ENCODE measurements at places on chromosomes 5 and 9.
A peak's percentile ranks its signal among the peaks of the same experiment; 100 is the strongest.

- DNase-seq: no peak
These were observed 1045.8 kb upstream of the DMAC1 start for GRCh38 chr9:8845376-8845775.

DNA sequence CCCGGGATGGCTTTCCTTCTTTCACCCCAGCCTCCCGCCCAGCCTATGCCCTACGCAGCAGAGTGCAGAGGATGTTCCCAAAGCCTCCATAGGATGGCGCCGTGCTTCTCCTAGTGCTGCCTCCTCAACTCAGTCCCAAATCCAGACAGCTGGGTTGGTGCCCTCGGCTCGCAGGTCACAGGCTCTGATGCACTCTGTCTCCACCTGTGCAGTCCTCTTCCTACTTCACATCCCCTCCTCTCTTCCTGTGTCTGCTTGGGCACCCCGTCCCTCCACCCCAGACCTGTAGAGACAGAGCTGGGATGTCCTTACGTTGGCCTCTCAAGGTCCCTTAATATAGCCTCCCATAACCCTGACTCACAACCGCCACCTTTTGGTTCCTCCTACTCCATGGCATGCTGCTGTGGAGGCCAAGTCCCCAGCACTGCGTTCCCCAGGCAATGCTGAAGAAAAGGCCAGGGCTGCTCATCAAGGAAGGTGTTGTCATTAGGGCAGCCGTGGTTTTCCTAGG lies 314.4 kb downstream of the GADD45G start:
- DNase-seq: peak; percentile 55

DNA sequence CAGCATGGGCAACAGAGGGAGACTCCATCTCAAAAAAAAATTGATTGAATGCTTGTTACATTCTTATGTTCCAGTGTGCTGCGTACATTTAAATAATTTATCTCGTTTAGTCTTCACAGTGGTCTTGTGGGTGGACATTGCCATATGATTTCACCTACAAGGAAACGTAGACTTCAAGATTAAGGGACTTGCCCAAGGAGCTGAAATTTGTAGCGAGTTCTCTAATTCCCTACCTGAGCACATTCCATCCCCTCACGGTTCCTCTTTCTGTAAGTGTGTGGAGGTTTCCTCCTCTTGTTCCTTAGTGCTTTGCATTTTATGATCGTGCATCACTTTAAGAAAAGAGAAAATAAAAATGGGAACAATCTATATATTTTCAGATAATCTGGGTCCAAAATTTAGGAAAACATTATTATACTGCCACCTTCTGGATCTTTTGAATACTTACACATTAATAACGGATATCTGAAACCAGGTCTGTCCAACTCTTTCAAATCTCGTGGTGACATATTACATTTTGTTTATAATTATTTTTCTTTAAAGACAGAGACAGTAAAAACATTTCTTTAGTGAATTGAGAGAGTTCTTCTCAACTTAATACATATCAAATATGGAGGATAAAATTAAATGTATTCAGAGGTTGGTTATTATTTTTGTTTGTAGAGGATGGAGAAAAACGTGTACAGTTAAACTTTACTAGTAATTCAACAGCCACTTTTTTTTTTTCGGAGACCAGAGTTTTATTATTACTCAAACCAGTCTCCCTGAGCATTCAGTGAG lies 29.9 kb upstream of the C7 start:
- no peak for DNase-seq

DNA sequence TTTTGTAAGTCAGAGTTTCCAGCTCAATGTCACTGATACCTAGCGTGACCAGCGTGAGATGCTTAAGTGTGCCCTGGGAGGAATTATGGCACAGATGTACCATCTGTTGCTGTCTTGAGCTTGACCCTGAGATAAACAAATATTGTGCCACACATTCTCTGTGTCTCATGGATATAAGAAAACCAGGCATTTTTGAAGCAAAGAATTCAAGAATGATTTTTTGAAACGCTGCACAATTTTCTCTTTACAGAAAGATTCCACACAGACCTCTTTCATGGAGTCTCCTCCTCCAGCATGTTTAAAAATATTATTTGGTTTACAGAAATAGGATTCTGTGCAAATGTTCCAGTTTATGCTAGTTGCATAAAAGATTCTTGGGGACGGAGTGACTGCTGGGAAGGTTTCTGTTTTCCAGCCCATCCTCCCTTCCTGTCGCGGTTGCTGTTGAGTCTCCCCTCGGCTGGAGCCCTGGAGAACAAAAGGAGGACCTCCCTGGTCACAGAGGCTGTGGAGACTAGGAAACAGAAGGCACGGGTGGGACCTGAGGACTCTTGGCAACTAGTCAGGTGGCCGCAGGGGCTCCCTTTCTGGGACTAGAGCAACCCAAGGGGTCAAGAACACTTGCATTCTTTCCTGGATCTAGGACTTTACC lies 120.8 kb downstream of the RASGRF2 start:
- no peak for DNase-seq

DNA sequence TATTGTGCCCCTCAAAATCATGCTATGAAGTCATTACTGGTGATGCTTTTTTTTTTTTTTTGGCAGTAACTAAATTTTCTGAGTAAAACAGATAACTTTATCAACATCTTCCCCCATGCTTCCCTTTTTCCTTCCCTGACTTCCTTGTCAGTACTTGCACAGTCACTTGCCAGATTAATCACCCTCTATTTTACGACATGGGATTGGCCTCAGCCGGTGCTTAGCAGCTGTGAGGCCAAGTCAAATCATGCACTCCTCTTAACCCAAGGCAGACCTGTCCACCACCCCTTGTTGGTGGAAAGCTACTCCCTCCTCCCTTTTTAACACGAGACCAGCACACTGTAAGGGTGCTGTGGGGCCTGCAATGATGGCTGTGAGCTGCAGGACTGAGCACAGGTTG lies 118.0 kb upstream of the OTULINL start:
- DNase-seq: peak; percentile 81

DNA sequence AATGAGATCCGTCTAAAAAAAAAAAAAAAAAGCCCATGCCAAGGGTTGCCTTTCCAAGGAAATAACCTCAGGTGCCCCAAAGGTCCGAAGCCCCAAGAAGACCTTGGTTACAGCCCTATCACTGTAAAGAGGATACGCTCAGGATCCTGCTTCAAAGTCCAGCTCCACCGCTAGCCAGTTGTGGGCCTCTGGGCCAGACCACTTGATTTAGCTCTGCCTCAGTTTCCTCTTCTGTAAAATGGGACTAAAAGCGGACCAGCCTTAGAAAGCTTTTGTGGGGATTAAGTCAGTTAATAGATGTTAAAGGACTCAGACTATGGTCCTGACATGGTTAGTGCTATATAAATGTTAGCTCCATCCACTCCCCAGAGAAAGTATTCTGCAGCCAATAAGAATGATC lies 48.7 kb upstream of the ORM1 start:
- DNase-seq: no peak

DNA sequence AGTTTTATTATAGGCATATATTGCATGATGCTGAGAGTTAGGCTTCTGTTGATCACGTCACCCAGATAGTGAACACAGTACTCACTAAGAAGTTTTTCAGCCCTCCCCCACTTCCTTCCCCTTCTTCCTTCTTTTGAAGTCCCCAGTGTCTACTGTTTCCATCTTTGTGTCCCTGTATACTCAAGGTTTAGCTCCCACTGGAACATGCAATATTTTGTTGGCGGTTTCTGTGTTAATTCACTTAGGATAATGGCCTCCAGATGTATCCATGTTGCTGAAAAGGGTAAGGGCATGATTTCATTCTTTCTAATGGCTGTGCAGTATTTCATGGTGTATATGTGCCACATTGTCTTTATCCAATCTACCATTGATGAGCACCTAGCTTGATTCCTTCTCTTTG lies 764.3 kb downstream of the MTRR start:
- no peak for DNase-seq

- no peak for DNase-seq
These were observed 75.9 kb downstream of the DAP start for GRCh38 chr5:10685115-10685521.

- peak; percentile 78 for DNase-seq
These were observed 12.7 kb downstream of the RLN1 start for GRCh38 chr9:5326893-5327548.

DNA sequence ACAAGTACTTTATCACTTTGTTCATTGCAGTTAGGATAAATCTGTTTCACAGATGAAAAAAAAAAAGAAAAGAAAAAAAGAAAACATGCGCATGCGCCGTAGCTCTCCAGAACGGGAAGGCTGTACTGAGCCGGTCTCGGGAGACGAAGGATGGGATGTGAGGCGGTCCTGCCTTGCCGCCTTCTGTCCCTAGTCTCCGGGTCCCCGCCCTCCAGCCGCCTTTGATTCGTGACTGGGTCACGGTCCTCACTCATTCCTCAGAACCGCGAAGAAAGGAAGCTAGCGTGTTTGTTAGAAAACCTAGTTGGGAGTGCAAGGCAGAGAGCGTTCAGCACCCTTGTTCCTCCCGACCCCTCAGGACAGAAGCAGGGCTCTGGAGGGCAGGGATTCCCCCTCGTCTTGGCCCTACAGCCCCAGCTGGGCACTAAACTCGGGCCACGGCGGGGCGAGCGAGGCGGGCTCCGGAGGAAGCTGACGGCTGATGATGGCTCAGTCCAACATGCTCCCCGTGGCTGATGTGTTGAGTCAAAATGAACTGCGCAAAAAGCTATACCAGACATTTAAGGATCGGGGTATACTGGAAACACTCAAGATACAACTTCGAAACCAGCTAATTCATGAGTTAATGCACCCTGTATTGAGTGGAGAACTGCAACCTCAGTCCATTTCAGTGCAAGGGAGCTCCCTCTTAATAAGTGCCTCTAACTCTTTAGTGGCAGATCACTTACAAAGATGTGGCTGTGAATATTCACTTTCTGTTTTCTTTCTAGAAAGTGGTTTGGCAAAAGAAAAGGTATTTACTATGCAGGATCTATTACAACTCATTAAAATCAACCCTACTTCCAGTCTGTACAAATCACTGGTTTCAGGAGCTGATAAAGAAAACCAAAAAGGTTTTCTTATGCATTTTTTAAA lies 40.0 kb downstream of the CPLANE1 start:
- DNase-seq: no peak

- no peak for DNase-seq
These were observed 222.4 kb downstream of the CTNND2 start for GRCh38 chr5:11681796-11682195.

DNA sequence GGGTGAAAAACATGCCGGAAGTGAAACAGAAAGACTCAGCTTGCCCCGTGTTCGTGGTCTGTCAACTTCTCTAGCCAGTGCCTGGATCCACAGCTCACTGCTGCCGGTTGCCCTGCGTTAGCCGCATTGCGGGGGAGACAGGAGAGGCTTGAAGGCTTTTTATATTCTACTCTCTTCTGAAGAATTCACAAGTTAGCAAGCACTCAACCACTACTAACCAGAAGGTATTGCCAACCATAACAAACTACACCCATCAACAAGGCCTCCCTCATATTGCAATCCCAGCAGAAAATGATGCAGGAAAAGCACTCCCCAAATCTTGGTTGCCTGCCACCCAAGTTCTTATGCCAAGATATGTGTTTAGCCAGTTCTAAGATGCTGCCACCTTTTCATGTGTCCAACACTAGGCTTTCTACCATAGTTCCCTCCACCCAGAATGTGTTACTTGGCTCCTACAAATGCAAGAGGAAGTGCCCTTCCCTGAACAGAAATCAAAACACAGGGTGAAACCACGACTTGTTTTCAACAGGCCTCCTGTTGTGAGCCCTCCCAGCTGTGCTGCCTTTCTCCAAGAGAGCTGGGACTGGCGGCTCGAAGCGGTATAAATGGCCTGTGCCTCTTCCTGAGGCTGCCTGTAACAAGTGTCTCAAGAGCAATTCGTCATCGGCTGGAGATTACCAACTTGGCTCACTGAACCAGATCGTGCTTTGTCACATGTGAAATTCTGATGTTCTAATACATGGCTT lies 129.0 kb downstream of the SNX18 start:
- peak; percentile 42 for DNase-seq

DNA sequence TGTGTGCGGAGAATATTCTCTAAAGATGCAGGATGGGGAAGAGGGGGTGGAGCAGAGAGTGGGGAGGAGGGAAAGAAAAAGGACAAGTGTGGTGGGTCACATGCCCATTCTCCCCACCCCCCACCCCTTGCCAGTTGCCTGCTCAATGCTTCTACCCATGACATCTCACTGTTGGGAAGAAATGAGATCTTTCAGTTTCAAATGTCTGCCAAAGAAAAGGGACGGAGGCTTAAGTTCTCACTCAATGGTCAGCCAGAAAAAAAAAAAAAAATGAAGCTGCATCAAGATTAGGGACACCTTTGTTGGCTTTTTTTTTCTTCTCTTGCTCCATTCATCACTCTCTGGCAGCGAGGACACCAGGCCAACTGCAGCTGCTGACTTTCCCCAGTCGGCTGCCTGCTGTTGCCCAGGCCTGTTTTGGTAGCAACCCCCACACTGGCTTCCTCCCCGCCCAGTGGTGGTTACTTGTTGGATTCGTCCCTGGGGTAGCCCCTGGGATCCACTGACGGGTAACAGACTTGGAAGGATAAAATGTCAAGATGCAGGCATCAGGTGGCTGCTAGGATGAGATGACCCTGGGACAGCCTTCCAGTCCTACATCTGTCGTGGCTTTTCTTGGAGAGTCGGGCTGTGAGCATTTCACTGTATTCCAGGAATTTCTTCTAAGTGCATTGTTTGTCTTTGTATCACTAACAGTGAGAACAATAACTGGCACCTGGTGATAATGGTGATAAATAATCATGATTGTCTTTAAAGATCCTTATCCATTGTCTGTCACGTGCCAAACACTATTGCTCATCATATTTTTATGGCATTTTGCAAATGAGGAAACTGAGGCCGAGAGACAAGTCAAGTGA lies 9.1 kb downstream of the WWC1 start:
- DNase-seq: no peak

DNA sequence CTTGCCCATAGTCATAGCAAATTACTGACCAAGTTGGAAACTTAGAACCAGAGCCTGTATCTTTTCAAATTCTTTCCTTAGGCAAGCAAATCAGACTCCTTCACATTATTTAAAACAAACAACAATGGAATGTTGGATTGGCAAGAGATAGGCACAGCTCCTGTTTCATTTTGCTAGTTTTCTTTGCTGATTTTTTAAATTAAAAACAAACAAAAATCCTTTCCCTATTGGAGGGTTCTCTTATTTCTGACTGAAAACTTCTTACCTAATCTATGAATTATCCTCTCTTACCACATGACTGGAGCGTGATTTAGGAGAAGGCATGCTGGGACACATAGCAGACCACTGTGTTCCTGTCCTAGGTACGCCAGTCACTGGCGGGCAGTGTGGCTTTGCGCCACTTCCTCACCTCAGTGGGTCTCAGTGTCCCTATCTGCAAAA lies 63.0 kb downstream of the TTC39B start:
- DNase-seq: no peak

DNA sequence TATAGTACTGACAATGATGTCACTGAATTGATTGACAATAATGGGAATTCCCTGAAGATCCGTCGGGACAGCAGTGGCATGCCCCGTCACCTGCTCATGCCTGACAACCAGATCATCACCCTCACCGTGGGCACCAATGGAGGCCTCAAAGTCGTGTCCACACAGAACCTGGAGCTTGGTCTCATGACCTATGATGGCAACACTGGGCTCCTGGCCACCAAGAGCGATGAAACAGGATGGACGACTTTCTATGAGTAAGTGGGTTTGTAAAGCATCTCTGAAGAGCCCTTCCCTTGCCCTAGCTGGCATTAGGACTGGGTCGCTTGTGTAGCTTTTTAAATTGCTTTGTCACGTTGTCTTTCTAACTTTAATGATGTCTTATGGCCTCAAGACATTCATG lies 72.7 kb upstream of the WWC1 start:
- no peak for DNase-seq
